ENCODE measurements at places on chromosomes 16 and 17.

- DNase-seq: no peak
These were observed 138.0 kb downstream of the ANKFN1 start for GRCh38 chr17:56291226-56291805.

DNA sequence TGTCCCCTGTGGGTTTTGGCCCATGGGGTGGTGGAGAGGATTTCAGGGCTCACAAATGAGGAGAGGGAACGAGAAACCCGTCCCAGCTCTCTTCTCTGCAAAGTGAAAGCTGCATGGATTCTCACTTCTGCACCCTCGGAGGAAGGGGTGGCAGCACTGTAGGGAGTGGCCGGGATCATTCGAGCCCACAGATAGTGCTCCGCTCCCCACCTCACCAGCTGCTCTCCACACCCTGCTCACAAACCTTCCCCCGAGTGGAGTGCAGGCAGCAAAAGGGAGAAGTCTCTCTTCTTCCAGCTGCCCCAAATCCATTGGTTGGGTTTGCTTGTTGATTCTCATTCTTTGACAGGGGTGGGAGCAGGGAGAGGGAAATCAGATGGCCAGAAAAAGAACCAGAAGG is 20.1 kb downstream of the STAT5A start:
- DNase-seq: no peak

DNA sequence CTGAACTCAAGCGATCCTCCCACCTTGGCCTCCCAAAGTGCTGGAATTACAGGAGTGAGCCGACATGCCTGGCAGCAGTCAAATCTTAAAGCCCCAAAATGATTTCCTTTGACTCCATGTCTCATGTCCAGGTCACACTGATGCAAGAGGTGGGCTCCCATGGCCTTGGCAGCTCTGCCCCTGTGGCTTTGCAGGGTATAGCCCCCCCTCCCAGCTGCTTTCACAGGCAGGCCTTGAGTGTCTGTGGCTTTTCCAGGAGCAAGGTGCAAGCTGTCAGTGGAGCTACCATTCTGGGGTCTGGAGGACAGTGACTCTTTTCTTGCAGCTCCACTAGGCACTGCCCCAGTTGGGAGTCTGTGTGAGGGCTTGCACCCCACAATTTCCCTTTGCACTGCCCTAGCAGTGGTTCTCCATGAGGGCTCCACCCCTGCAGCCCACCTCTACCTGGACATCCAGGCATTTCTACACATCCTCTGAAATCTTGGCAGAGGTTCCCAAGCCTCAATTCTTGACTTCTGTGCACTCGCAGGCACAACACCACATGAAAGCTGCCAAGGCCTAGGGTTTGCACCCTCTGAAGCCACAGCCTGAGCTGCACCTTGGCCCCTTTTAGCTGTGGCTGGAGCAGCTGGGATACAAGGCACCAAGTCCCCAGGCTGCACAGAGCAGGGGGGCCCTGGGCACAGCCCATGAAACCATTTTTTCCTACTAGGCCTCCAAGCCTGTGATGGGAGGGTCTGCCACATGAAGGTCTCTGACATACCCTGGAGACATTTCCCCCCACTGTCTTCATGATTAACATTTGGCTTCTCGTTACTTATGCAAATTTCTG is 79.3 kb upstream of the ARL4D start:
- no peak for DNase-seq

DNA sequence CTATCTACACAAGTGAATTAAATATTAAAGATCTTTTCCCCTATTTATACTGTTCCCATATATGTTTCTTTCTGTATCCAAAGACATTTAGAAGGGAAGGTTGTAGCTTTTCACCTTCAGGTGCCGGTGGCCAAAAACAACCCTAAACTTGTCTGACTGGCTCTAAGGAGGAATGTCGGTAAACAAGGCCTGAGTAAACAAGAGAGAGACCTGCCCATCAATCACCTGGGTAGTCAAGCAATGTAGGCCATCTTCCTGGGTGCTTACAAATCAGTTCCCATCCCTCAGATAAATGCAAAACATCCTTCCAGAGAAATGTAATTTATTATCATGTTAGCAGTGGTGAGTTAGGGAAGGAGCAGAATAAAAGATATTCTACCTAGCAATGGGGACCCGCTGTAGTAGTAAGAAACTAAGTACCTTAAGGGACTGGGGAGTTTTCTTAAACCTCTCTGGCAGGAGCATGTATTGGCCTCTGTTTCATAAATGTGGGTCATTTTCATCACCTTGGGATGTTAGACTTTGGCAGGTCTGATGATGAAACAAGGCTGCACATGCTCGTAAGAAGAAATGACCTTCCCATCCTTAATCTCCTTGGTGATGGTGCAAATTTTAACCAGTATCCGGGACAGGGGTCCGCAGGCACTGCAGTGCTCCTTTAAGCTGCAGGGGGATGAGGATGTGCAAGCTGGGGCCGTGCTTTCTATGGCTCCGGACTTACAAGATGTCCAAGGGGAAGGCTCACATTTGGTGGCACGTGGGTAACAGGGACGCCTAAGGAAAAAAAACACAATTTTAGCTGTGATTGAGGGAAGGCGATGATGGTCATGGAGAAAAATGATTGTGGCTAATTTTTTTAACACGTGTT is 8.4 kb downstream of the KRT39 start:
- DNase-seq: peak; percentile 17

DNA sequence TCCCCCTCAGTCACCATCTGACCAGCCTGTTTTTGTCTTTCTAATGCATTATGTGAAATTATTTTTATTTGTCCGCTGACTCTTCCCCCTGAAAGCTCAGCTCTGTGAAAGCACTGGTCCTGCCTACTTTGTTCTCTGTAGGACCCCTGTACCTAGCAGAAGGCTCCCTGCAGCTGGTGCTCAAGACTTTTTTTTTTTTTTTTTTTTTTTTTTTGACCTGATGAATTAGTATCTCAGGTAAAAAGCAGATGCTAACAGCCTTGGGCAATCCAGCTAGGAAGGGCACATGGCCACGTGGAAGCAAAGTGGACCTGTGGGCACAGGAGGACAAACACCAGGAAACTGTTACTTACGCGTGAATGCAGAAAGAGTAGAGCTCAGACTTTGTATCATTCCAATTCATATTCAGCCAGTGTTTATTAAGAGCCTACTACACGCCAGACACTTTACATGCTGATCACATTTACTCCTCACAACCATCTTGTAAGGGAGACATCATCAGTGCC is 629 bp upstream of the UNC119 start:
- DNase-seq: no peak

DNA sequence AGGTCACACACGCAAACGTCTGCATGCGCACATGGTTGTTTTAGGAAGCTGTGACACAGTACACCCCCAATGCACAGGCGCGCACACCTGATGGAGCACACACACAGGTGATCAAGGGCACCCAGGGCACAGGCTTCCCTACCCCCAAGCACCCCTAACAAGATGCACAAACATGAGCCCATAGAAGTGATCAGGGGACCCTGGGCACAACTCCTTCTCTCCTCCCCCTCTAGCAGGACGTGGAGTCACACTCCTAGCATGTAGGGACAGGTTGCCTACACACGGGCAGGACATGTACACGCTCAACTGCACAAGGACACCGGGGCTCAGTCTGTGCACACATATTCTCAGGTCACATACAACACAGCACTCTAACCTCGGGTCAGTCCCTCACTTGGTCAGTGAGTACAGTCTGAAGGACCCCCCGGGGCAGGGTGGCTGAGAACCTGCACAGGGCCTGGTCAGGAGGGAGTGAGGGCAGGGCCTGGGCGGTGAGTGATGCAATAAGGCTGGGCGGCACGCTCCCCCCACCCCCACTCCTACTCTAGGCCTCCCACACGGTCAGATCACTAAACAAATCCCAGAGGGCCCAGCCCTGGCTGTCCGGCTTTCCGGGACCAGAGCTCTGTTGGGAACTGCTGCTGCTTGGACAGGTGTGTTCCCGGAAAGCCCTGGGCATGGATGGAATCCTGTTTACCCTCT is 751 bp upstream of the DOC2B start:
- DNase-seq: no peak

GRCh38 chr17:6195123-6195522 is 124.9 kb downstream of the WSCD1 start:
- no peak for DNase-seq

DNA sequence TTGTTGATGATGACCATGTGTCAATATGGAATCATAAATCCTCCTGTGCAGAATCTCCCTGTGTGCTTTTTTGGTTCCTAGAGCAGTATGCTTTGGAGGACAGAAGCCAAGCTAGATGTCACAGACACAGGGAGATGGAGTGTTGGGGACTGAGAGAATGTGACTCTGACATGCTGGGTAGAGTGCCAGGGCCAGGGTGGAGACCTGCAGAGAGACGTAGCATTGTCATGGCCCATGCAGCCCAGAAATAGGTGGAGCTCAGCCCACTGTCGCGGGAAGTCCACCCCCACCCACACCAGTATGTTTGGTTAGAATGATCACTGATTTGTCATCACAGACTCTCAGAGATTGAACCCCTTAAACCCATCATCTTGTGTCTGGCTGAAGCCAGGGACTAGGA is 39.2 kb upstream of the ADCY7 start:
- DNase-seq: no peak

DNA sequence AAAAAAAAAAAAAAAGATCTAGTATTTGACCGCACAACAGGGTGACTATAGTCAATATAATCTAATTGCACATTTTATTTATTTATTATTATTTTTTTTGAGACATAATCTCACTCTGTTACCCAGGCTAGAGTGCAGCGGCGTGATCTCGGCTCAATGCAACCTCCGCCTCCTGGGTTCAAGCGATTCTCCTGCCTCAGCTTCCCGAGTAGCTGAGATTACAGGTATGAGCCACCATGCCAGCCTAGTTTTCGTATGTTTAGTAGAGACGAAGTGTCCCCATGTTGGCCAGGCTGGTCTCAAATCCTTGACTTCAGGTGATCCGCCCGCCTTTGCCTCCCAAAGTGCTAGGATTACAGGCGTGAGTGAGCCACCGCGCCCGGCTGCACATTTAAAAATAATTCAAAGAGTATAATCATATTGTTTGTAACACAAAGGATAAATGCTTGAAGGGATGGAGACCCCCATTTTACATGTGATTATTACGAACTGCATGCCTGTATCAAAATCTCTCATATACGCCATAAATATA is 794 bp downstream of the ANKS3 start:
- no peak for DNase-seq

GRCh38 chr17:72033334-72033733 is 87.5 kb upstream of the SOX9 start:
- no peak for DNase-seq

- no peak for DNase-seq
These were observed 71.6 kb upstream of the PSMD7 start for GRCh38 chr16:74224828-74225612.

GRCh38 chr16:65481956-65482355 is 360.1 kb upstream of the CDH11 start:
- no peak for DNase-seq

- DNase-seq: peak; percentile 22
These were observed 97.2 kb downstream of the NOG start for GRCh38 chr17:56690441-56691291.

GRCh38 chr16:30893417-30893743 is 497 bp downstream of the BCL7C start:
- DNase-seq: no peak

- no peak for DNase-seq
These were observed 19.3 kb downstream of the SPECC1 start for GRCh38 chr17:20028443-20028842.

GRCh38 chr16:66619534-66620428 is 15.3 kb downstream of the CMTM3 start:
- DNase-seq: no peak

GRCh38 chr17:56613131-56613530 is 19.6 kb downstream of the NOG start:
- no peak for DNase-seq

GRCh38 chr16:67392301-67393059 is 818 bp downstream of the TPPP3 start:
- no peak for DNase-seq
